ENCODE measurements at places on chromosomes 1 and 21. TPM values are rescaled to one million over a fixed set of nuclear protein-coding genes. Genes with fewer than 3 reads are reported as not detected.

Gene MXRA8
- total RNA-seq, result 0.44 TPM

Gene FLG2
- total RNA-seq, result not detected

Gene SMYD3
- total RNA-seq, result 15.4 TPM

Gene CCDC17
- total RNA-seq, result 0.14 TPM

Gene ATP6V1G3
- total RNA-seq, result not detected

Gene AGBL4
- not detected for total RNA-seq

Gene OR10Z1
- total RNA-seq, result not detected

Gene PRKAA2
- total RNA-seq, result 1.9 TPM

Gene LRRC40
- 8.4 TPM for total RNA-seq

Gene SPRR2B
- total RNA-seq, result not detected
